ENCODE measurements at places on chromosomes 2 and 18. TPM values are rescaled to one million over a fixed set of nuclear protein-coding genes. Genes with fewer than 3 reads are reported as not detected.

DNA sequence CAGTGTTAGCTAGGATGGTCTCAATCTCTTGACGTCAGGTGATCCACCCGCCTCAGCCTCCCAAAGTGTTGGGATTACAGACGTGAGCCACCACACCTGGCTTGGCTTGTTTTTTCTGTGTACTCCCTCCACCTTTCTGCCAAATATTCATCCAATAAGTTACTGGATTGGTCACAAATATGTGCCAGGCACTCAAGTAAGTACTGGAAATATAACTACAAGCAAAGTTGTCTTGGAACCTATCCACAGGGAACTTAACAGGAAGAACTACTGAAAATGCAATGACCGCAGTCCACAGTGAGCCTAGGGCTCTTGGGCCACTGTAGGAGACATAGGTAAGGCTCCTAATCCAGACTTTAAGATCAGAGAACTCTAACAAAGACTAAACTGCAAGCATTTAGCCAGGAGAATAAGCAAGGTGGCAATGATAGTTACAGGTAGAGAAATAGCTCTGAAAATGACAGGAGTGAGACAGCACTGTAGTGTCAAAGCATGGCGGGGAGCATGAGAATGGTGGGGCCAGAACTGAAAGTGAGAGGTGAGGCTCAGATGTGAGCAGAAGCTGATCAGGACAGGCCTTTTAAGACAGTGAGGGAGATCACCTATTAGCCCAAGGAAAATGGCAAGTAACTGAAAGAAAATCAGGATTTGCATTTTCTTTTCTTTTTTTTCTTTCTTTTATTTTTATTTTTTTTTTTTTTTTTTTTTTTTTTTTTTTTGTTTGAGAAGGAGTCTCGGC lies 252.1 kb downstream of the RBM43 start:
- DNase-seq = no peak

- no peak for DNase-seq
Observed at GRCh38 chr2:208546860-208547650, 140.5 kb downstream of the PTH2R start.

GRCh38 chr2:47086054-47086471 lies 69.0 kb downstream of the STPG4 start:
- no peak for DNase-seq

GRCh38 chr2:48345176-48345575 lies 184.8 kb upstream of the STON1 start:
- no peak for DNase-seq

DNA sequence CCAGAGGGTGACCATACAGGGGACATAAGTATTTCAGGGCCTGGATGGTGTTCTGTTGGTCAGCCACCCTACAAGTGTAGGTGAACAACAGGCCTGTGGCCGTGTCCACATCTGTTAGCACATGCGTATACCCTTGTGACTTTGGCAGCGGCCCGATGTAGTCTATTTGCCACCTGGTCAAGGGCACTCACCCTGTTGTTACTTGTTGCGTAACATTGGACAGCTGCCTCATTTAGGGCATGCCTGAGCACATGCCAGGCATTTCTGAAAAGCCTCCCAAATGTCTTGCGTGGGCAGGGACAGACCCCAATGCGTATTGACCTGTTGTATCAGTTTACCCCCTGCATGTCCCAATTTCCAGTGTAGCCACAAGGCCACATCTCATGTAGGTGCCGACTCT lies 235.0 kb downstream of the MBD5 start:
- DNase-seq = no peak

DNA sequence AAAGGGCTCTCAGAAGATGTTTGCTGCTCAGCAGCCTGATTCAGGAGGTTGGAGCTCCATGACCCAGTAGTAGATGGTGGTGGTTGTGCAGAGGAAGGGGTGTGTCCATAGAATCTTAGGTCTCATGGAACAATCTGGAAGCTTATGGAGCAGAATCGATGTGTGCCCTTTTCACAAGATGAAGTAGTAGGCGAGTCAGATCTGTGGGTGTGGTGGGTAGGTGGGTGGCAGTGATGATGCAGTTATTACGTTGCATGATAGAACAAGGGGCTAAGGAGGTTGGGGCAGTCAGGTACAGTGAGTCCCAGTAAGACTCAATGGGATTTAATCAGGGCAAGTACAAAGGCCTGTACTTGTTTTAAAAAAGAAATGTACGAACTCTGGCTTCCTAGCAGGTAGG lies 9.1 kb downstream of the TET3 start:
- no peak for DNase-seq

GRCh38 chr18:33839452-33840211 lies 261.6 kb downstream of the ASXL3 start:
- no peak for DNase-seq

DNA sequence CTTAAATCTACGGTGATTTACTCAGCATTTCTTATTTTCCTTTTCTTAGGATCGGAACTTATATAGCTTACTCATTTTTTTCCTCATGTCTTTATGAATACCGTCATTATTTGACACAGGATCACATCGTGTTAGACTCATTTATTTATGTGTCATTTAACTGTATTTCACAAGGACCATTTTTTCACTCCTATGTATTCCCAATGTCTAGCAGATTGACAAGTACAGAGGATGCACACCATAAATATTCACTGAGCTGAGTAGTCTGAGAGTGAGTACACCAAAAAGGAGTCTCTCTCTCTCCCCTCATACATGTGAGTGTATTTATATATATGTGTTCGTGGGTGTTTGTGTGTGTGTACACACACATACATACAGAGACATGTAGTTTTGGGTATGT lies 573.5 kb downstream of the RNF144A start:
- no peak for DNase-seq

GRCh38 chr2:172968061-172968469 lies 107.6 kb upstream of the MAP3K20 start:
- peak; percentile 59 for DNase-seq

The SRD5A2 gene
- polyA plus RNA-seq = 0.08 TPM

The DNER gene
- polyA plus RNA-seq = 0.10 TPM

The ASB18 gene
- 1.1 TPM for polyA plus RNA-seq

The TP53I3 gene
- polyA plus RNA-seq = 3.7 TPM

The STARD7 gene
- 111 TPM for polyA plus RNA-seq

The SYT4 gene
- polyA plus RNA-seq = not detected

Data from psoas muscle (tissue), 8 donors.